CD4-positive, alpha-beta T cell treated with Interleukin-12 subunit alpha and Interleukin-12 subunit beta, for 1 hour (primary cell): ENCODE measurements at places on chromosomes 4 and X.
A peak's percentile ranks its signal among the peaks of the same experiment; 100 is the strongest.

DNA sequence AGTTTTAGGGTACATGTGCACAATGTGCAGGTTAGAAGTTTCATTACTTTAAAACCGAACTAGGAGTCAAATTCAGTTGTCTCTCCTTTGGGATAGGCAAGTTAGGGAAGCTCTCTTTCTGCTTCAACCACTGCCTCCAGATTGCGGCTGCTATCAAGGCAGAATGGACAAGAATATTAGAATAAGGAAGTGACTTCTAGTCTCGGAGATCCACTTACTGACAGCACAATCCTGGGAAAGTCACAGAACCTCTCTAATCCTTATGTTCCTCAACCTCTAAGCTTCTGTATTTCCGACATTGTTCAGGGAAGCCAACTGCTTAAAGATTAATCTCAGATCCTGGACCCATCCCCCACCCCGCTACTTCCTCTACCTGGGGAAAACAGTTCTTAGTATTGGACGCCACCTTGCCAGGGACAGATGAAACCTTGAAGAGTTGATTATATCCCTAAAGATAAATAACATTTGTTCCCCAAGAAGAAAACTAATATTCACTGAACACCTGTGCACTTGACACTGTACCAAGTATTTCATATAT lies 2.1 kb downstream of the NUP62CL start:
- no peak for DNase-seq

- DNase-seq, result peak; percentile 59
Observed at GRCh38 chrX:56978172-56978571, 17.2 kb downstream of the SPIN3 start.

- no peak for DNase-seq
Observed at GRCh38 chr4:3037957-3038461, 36.3 kb downstream of the HTT-AS start.

DNA sequence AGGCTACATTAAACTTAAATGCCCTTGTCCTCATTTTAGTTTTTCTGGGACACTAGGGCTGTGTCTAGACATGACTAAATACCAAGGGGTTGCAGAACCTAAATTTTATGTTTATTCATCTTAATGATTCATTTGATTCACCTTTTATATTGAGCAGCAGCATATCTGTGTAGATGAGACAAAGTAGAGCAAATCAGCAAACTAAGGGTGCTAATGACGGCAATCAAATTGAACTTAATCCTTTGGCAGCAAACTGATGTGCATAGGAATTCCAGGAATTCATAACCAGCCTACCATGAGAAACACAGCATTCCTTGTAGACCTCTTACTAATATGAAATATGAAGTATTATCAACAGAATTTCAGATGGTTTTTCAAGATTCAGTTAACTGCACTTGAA lies 25.1 kb downstream of the EPHA5 start:
- no peak for DNase-seq

DNA sequence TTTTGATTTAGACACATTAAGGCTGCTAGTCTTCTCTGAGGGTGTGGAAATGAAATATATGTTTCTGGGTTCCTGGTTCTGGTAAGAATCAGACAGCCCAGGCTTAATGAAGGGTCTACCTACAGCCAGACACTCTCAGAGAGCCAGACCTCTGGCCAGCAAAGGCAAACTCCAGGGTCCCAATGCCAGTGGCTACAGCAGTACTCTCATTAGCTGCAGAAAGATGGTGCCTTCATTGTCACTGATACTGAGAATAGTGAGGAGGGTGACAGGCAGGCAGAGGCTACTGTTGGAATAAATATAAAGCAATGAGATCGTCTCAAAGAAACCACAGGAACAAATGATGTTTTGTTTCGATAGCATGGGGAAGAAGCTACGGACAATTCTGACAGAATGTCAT lies 437.6 kb downstream of the GPM6A start:
- no peak for DNase-seq

DNA sequence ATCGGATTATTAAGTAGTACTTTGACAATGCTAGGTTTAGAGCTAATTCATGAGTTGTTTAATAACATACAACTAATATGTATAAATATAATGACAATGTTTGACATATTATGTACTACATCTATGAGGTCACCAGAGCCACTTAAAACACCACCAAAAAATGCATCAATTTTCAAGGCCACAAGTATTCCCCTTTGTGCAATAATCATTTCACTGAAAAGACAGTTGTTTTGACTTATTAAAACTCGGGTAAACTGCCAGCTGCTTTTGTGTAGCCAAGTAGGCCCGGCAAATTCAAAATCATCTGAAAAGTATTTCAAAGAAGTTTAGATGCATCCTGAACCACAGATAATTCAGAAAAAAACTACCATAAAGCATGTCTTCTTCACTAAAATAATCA lies 48.7 kb downstream of the CLOCK start:
- DNase-seq, result no peak

GRCh38 chrX:37763400-37763799 lies 16.5 kb upstream of the CYBB start:
- DNase-seq, result no peak

- DNase-seq, result no peak
Observed at GRCh38 chr4:129358571-129358970, 262.6 kb downstream of the C4orf33 start.

DNA sequence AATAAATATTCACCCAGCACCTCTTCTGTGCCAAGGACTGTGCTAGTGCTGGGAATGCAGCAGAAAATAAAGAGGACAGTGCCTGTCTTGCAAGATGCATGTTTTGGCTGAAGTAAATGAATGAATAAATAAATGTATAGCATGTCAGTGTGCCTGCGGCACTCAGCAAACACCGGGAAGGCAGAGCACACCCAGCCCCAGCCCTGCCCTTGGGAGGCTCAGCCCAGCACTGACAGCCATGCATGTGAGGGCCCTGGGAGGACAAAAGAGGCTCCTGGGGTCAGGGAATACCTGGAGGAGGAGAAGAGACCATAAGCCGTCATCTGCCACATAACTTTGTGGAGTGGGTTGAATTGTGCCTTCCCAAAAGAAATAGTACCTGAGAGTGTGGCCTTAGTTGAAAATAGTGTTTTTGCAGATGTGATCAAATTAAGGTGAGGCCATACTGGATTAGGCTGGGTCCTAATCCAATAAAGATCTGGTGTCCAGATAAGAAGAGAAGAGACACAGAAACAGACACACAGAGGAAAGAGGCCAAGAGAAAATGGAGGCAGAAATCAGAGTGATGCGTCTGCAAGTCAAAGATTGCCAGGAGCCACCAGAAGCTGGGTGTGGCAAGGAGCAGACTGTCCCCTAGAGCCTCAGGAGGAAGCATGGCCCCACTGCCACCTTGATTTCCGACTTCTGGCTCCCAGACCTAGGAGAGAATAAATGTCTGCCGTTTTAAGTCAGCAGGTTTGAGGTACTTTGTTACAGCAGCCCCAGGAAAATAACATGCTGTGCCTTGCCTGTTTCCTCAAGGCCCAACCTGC lies 16.3 kb downstream of the C4orf50 start:
- no peak for DNase-seq

GRCh38 chr4:184510401-184510800 lies 36.1 kb upstream of the IRF2 start:
- DNase-seq, result no peak

GRCh38 chr4:13201241-13201640 lies 282.9 kb downstream of the RAB28 start:
- DNase-seq, result no peak

- no peak for DNase-seq
Observed at GRCh38 chr4:132540797-132541196, 608.3 kb upstream of the PCDH10 start.

GRCh38 chr4:60605646-60606354 lies 594.3 kb upstream of the ADGRL3 start:
- no peak for DNase-seq

DNA sequence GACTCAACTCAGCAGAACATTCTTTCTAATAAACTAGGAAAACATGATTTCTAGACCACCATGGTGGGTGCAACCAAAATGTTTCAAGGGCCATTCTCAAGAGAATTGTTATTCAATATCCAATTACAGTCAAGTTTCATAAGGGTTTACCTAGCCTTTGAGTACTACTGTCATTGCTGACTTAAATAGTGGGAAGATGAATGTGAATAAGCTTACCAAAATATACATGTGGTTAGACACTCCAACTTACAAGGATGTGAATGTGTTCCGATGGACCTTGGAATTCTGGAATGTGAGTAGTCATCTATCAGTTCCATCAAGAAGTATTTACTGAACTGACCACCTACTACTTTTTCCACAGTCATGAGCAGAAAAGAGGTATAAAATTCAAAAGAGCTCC lies 16.9 kb downstream of the SH3RF1 start:
- DNase-seq, result no peak

- DNase-seq, result no peak
Observed at GRCh38 chrX:33190016-33190415, 21.3 kb downstream of the DMD start.

- DNase-seq, result no peak
Observed at GRCh38 chr4:186264660-186265059, 1.3 kb upstream of the F11 start.

DNA sequence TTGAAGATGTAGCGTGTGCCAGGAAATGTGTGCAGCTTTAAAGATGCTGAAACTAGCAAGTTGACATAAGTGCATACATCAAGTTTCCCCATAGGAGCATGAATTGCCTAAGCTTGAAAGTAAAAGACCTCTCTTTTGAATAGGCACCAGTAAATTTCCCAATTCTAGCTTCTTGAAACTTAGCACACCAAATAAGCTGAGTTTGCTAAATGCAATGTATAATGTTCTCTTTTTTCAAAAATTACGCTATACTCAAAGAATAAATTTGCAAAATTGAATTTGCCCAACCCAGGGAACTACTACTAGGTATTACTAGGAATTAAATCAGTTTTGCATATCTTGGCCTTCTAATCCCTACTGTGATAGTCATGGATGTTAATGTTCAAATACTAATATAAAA lies 923.9 kb upstream of the LCORL start:
- DNase-seq, result no peak

DNA sequence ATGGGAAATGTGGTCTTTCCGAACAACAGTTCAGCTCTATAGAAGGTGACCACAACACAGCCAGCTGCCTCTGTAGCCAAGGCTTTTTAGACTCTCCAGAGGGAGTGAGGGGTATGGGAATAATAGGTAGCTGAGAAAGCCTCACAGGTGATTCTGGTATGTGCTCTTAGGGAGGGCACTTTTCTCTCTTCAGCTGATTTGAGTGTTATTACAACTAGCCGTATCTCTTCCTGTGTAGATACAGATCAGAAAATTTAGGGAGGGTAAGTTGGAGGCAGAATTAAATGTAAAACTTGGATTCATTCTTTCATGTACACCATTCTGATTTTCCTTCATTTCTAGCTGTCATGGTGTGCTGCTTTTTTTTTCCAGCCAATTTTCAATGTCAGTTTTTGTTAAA lies 154.9 kb downstream of the BMPR1B start:
- DNase-seq, result no peak

DNA sequence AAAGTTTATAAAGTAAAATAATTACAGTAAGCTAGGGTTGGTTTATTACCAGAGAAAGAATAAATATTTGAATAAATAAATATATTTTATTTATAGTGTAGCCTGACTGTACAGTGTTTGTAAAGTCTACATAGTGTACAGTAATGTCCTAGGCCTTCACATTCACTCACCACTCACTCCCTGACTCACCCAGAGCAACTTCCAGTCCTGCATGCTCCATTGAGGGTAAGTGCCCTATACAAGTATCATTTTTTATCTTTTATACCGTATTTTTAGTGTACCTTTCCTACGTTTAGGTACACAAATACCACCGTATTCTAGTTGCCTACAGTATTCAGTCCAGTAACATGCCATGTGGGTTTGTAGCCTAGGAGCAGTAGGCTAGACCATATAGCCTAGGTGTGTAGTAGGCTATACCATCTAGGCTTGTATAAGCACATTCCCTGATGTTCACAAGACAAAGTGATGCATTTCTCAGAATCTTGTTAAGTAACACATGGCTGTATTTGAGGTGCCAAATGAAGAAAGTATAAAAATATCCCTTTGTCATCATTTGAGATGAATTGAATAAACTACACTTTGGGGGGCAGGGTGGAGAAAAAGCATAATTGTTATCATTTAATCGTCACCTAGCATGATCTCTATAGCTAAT lies 14.7 kb upstream of the KLHL8 start:
- no peak for DNase-seq

DNA sequence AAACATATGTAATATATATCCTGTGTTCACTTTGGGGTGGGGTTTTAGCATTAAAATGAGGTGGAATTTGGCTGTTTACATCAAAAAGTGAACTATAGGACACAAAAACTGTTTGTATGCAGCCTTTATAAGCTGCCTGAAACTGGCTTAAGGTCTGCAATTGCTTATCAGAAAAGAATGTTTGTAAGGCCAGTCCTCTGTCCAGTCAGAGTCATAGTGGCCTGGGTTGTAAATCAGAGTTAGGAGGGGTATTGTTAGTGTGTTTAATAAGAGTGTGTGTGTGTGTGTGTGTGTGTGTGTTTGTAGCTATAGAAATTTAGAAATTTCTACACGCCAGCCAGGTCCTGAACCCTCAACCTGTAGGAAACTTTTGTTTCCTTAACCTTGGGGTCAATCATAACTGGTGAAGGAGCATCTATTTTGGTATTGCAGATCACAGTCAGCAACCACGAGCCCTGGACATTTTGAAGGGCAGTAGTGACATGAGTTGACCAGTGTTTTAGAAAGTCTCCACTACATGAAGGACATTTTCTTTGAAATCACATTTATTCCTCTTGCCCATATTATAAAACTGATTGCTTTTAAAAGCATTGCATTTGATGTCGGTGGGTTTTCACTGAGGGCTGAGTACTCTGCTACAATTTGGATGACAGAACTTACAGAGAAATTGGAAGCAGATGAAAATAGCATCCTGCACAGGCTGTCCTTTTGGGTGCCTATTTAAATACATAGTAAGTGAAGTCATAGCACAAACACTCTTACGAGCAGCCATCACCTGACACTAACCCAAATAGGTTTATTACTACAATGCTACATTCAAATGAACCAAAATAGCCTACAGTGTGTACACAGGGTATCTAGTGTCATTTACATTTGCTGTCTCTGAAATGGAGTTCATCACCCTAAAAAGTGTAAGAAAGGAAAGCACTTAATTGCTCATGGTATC lies 11.2 kb upstream of the TMEM154 start:
- no peak for DNase-seq
